Cerebellar nuclear complex (tissue), 1 donor: ENCODE measurements at places on chromosomes 7 and 10.

GRCh38 chr10:104622598-104623209 lies 18.4 kb upstream of the SORCS3 start:
- DNase-seq, result no peak

DNA sequence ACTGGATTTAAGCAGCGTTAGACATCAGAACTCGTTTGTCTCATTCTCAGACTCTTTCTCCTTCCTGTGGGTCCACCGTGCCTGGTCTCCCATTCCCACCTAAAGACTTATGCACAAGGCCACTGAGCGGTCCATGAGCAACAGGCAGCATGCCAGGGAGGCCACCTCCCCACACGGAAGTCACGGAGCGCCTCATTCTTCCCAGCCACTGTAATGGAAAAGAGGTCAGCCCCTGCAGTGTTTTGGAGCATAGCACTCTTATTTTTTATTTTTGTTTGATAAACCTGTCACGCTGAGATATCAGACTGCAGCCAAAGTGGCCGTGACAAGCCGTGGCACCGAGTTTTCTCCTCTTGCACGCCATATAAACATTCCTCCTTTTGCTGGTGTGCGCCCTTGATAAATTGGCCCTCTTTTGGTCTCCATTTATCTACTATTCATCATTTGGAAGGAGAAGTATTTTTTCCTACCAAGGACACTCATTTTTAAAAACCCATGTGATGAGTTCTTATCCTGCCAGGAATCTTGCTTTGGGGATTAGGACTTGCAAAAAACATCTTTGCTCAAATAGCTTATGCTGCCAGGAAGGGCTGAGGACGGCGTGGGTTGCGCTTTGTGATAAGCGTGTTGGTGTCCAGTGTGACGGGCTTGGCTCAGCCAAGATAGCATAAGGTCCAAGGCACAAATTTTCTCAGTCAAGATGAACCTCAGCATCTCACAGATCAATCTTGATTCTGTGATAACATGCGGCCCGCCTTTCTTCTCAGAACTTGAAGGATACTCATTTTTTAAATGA lies 206.0 kb downstream of the CCDC3 start:
- DNase-seq, result no peak

DNA sequence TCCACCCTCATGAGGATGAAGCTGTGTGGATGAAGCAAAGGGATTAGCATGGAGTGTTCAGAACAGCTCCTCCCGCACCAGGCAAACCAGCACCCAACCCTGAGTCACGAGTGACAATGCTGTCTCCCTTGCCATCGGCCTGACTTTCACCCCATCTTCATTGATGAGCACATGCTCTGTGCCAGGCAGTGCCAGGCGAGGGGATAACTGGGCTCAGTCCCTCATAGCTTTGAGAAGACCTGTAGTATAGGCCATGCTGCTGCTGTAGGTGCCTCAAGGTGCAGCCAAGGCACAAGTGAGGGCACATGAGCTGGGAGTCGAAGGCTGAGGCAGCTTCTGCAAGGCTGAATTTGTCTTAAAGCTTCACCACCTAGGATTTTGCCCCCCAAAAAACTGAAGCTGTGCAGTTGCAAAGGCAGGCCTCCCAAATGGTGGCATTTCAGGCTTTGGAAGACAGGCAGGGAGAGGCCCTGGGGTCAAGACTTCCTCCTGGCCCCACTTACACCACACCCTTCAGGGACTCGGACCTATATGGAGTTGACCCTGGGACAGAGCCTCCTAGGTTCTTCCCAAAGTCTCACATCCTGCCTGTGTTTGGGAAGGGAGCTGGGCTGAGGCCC lies 54.2 kb upstream of the GDF10 start:
- no peak for DNase-seq

GRCh38 chr10:119834188-119834587 lies 38.5 kb downstream of the MCMBP start:
- no peak for DNase-seq

DNA sequence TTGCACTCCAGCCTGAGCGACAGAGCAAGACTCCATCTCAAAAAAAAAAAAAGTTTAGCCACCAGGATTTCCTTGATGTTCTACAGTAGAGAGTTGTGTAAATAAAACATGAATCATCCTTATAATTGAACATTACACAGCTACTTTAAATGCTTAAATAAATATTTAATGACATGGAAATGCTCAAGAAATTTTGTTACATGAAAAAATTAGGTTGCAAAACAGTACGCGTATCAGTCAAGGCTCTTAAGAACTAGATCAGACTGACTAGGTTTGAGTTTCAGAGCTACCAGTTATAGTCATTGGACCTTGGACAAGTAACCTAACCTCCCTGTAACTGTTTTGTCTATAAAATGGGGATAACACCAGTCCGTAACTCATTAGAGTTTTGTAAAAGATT lies 38.7 kb upstream of the GSAP start:
- no peak for DNase-seq

DNA sequence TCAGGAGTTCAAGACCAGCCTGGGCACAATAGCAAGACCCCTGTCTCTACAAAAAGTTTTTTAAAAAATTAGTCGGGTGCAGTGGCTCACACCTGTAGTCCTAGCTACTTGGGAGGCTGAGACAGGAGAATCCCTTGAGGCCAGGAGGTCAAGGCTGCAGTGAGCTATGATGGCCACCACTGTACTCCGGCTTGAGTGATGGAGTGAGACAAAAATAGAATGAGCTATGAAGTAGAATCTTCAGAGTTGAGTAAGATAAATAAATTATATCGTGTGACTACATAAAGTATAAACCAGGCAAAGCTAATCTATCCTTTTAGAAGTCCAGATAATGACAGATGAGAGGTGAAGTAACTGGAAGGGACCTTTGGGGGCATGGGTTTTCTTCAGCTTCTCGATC lies 15.3 kb upstream of the MRPS24 start:
- no peak for DNase-seq

- no peak for DNase-seq
Measured at GRCh38 chr7:155449008-155449868, 8.7 kb upstream of the EN2 start.
